ENCODE measurements at places on chromosomes 11 and 22. TPM values are rescaled to one million over a fixed set of nuclear protein-coding genes. Genes with fewer than 3 reads are reported as not detected.
A peak's percentile ranks its signal among the peaks of the same experiment; 100 is the strongest.

- DNase-seq: no peak
Measured at GRCh38 chr11:74123008-74123448, 47.8 kb downstream of the C2CD3 start.

GRCh38 chr11:86510097-86510496 lies 135.4 kb downstream of the CCDC81 start:
- DNase-seq: no peak

GRCh38 chr11:45181193-45181888 lies 34.9 kb downstream of the PRDM11 start:
- peak; percentile 73 for DNase-seq

- no peak for DNase-seq
Measured at GRCh38 chr11:63518548-63518947, 12.7 kb downstream of the LGALS12 start.

- no peak for DNase-seq
Measured at GRCh38 chr11:123179586-123179985, 15.5 kb downstream of the CLMP start.

The MS4A15 gene
- not detected for total RNA-seq

- DNase-seq: no peak
Measured at GRCh38 chr11:68215087-68215445, 2.0 kb upstream of the KMT5B start.

The PGA3 gene
- not detected for total RNA-seq

DNA sequence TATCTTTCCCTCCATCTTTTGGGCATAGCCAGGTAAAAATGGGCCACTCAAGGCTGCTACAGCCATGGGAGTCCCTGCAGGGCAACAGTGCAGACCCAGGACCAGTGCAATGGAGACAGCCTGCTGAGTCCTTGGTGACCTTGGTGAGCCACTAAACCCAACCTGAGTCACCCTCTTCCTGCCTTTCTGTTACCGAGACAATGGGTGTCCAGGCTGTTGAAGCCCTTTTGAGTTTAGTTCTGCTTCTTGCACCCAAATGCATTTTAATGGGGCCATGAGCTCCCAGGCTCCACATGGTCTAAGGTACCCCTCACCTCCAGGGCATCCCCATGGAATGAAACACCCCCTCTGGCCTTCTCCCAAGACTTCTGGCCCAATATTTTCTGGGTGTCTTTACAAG lies 874 bp upstream of the PLAAT4 start:
- no peak for DNase-seq

DNA sequence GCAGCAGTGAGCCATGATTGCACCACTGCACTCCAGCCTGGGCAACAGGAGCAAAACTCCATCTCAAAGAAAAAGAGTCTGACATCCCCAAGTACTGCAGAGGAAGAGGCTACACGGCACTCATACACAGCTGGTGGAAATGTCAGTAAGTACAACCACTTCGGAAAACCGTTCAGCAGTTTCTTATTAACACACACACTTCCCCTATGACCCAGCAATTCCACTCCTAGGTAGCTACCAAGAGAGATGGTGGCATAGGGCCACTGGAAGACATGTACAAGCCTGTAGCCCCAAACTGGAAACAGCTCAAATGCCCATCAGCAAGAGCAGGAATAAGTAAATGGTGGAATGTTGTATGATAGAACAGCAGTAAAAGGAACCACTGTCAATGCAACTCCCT lies 3.3 kb downstream of the DRAP1 start:
- no peak for DNase-seq

- peak; percentile 43 for DNase-seq
Measured at GRCh38 chr22:44003405-44004103, 20.5 kb upstream of the PARVB start.

DNA sequence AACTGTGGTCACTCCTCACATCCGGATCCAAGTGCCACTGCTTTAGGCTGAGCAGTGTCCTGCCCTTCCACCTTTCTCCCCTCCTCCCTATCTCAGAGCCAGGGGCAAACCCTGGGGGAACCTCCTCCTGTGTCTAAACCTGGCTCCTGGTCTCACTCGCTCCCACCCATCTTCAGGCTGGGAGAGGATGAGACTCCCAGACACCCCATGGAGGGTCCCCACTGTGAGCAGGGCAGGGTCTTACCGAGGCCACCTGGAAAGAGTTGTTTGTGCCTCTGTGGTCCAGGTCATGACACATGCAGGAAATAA lies 93.6 kb downstream of the PDE2A start:
- DNase-seq: no peak

The OR5A1 gene
- total RNA-seq: not detected

- no peak for DNase-seq
Measured at GRCh38 chr22:38449776-38450175, 5.2 kb downstream of the KCNJ4 start.

- DNase-seq: no peak
Measured at GRCh38 chr11:415640-416041, 842 bp upstream of the SIGIRR start.

DNA sequence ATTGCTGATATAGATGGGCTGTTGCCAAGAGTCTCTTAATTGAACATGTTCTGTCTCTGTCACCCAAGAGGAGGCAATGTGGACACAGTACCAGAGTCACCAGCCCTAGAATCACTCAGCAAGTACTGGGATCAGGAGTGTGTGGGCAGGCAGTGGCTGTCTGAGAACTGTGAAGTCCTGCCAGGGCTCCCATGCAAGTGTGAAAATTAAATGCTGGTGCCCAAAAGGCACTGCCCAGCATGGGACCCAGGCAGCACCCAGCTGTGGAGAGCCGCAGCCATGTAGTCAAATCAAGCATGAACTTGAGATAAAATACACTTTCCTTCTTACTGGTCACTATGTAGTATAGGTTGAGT lies 19.9 kb downstream of the HIRA start:
- DNase-seq: no peak

GRCh38 chr11:89503422-89503821 lies 12.2 kb upstream of the NOX4 start:
- DNase-seq: no peak

DNA sequence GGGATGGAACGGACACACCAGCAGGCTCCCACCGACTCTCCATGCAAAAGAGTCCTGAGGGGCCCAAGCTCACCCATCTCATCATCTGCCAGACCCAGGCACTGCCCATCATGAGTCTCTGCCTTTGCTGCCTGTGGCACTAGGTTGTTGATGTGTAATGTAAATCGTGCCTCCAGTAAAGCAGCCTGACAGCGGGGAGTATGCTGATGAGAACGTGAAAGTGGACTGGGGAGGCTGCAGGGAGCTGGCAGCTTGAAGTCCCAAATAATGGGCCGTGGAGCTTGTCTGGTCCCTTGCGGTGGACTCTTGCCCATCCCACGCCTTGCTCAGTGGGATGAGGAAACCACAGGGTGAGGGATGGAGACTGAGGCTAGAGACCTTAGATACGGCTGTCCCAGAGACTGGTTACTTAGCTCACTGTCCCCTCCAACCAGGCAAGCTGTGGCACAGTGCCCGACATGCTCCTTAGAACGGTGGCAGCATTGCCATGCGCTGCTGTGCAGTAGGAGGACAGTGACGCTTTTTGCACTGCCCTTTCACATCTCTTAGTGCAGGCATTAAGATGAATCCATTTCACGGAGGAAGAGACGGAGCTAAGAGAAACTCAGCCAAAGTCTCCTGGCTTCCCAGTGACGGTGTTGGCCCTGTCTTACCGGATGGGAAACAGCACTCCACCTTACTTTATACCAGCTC lies 39.6 kb upstream of the PLET1 start:
- no peak for DNase-seq

The DNAJB13 gene
- not detected for total RNA-seq

DNA sequence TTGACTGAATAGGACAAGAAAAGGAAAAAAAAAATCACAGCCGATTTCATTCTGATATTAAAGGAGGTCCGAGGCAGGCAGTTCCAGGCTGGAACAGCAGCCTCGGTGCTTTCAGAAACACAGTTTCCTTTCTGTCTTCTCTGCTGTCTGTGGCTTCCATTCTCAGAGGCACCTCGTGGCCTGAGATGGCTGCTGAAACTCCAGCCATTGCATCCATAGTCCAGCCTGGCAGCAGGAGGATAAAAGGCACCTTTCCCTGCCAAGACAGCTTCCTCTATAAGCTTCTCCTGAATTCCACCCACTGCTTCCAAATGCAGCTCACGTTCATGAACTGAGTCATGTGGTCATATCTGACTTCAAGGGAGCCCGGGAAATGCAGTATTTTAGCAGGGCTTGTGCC lies 390.5 kb downstream of the TBC1D22A start:
- DNase-seq: no peak

GRCh38 chr22:35092406-35092805 lies 26.4 kb downstream of the ISX start:
- DNase-seq: no peak

- DNase-seq: peak; percentile 16
Measured at GRCh38 chr22:32325416-32325801, 32.3 kb upstream of the RFPL3 start.

The MYBPC3 gene
- total RNA-seq: not detected

DNA sequence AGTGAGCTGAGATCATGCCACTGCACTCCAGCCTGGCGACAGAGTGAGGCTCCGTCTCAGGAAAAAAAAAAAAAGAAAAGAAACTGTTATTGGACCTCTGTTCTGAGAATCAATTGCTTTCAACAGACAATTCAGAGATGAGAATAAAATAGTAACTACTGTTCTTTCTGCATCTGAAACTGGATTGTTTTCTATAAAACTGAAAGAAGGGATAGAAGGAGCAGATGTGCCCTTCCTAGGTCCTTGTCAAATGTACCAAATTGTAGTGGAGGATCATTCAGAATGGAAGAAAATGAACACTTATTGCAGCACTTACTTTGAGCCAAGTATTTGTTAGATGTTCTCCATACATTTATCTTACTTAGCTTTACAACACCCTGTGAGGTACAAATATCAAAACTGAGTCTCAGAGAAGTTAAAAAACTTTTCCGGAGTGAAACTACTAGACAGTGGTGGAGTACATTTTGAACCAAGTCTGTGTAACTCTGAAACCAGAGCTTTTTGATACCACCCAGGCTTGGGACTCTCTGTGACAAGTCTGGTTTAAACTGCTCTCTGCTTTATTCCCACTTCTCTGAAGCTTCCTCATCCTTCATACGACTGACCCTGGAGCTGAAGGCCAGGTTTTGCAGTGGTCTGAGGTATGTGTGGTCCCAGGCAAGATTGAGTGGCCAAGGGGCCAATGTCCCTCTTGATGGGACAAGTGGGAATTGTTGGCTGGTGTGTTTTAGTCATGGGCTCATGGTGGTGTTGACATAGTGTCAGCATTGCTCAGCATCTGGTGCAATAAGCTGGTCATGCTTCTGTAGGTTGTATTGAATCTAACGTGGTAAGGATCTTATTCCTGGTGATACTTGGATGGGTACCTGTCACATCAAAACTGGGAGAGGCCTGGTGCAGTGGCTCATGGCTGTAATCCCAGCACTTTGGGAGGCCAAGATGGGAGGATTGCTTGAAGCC lies 48.2 kb upstream of the CCDC134 start:
- no peak for DNase-seq

DNA sequence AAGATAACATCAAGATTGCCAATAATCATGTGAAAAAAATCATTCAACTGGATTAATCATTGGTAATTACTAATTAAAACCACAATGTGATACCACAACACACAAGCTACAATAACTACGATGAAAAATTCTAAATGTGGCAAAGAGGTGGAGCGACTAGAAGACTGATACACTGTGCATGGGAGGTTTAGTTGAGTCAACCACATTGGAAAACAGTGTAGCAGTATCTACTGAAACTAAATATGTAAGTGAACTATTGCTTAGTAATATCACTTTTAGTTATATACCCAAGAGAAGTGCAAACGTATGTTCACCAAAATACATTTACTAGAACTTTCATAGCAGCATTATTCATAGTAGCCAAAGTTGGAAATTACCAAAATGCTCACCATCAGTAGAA lies 359.9 kb downstream of the ETS1 start:
- no peak for DNase-seq

DNA sequence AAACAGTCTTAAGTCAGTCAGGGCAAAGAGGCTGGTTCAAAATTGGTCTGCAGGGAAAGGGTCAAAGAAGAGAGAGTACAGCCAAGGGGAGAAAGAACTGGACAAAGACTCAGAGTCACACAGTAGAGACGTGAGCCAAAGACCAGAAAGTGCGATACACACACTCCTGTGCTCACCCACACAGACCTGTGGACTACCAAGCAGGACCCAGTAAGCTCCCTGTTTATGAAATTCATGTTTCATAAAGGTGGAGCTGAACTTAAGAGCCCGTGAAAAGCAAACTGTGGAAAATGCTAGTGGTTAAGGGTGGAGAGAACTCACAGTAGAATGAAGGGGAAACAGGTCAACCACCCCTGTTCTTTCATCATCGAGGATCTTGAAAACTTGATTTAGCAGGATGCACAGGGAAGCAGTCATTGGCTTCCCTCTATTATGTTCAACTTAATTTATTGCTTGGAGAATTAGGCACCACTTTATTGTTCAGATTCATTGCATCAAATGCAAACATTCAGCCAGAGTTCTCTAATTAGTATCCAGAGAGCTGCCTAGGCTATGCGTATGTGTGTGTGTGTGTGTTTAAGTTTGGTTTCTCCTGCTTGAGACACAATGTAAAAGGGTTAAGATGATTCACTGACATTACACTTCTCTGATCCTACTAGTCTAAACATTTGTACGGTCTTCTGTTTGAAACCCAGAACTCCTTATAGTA lies 160.9 kb upstream of the MTMR2 start:
- DNase-seq: no peak

- peak; percentile 67 for DNase-seq
Measured at GRCh38 chr11:61345170-61345610, 12.2 kb downstream of the TKFC start.

The GRM5 gene
- total RNA-seq: 0.21 TPM

GRCh38 chr11:117199053-117199915 lies at the start of gene TAGLN:
TAGLN (plus strand) TSS chr11:117199370; CDS start chr11:117203014, 3,644 bp downstream.
- DNase-seq: peak; percentile 80

DNA sequence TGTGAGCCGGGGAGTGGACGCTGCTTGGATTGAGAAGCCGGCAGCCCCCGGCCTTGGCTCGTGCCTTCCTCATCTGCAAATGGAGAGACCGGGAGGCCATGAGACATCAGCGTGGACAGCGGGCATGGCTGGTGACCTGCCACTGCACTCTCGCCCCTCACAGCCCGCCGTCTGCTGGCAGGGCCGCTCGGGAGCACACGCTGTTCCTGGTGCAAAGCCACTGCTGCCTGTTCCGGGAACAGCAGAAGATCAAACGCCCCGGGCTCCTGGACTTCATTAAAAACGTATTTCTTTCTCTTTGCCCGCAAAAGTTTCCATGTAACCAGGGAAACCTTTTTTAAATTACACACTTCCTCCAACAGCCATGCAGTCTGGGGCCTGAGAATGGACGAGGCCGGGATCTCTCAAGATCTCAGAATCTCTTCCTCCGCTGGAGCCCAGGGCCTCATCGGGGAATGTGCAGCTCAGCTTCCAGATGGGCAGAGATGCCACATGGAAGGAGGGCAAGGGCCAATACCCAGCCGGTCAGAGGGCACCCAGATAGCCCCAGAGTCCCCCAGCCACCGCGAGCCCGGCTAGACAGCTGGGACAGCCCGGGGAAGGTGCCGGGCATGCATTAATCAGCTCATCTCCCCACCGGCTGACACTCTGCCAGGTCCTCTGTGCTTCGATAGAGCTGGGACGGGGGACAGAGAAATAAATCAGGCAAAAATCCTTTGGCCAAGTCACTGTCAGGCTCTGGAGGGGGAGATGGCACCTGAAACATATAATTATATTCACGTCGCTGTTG lies 62.8 kb upstream of the PRR5 start:
- peak; percentile 79 for DNase-seq

GRCh38 chr11:105740164-105740903 lies 130.5 kb downstream of the GRIA4 start:
- DNase-seq: no peak

GRCh38 chr22:48084041-48084728 lies 1321.7 kb downstream of the TBC1D22A start:
- DNase-seq: no peak

The GLB1L2 gene
- total RNA-seq: 1.8 TPM

The ZNF280A gene
- not detected for total RNA-seq
